Uterus (tissue), 4 donors: ENCODE measurements at places on chromosomes 16 and 17. TPM values are rescaled to one million over a fixed set of nuclear protein-coding genes. Genes with fewer than 3 reads are reported as not detected.

GRCh38 chr16:3400446-3400778, 392 bp downstream of the ZSCAN32 start:
- H3K27me3 ChIP-seq: no peaks in the 10 kb centered on the region
- no peak for DNase-seq
- peak overlapping the region; percentile 88 for H3K27ac ChIP-seq

DNA sequence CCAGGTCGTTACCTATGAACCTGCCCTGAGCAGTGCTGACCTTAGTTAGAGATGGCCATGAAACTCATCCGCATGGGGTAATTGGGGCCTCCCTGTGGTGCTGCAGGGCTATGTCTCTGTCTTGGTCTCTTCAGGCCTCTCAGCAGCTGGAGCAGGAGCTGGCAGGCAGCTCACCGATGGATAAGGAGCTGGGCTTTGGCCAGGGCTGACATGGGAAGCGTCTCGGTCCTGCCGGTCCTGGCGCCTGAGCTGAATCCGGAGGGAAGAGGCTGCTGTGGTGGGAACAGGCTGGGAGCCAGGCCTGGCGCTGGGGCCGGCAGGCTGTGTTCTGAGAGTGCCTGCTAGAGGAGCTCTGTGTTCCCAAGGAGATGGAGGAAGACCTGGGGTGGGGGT, 10.1 kb downstream of the IL32 start:
- H3K27ac ChIP-seq: no peak overlapping the region
- no peak for DNase-seq
- no peaks in the 10 kb centered on the region for H3K27me3 ChIP-seq

DNA sequence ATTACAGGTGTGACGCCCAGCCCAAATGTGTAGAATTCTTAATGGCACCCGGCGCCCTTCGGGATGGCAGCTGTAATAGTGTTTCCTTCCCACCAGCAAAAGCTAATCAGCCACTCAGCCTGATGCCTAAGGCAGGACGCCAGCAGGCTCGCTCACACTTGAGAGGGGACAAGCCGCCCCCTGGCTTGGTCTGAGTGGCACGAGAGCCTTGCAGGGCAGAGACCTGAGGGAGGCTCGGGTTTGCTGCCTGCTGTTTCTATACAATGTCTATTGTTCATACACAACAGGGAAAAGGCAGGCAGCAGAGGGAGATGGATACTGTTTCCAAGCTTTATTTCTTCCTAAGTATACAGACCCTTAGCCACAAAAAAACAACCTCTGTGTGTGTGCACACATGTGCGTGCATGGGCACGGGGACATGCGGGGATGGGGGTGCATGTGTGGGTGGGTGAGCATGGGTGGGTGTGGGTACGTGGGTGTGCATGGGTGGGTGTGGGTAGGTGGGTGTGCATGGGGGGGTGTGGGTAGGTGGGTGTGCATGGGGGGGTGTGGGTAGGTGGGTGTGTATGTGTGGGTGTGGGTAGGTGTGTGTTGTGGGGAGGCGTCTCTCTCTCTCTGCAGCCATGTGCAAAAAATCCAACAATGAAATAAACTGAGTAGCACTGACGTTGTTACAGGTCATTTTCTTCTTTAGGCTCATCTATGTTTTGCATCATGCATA, 10.0 kb downstream of the SLC38A8 start:
- no peaks in the 10 kb centered on the region for H3K27me3 ChIP-seq
- H3K4me1 ChIP-seq: no peaks in the 10 kb centered on the region
- DNase-seq: no peak
- no peak overlapping the region for H3K4me3 ChIP-seq

DNA sequence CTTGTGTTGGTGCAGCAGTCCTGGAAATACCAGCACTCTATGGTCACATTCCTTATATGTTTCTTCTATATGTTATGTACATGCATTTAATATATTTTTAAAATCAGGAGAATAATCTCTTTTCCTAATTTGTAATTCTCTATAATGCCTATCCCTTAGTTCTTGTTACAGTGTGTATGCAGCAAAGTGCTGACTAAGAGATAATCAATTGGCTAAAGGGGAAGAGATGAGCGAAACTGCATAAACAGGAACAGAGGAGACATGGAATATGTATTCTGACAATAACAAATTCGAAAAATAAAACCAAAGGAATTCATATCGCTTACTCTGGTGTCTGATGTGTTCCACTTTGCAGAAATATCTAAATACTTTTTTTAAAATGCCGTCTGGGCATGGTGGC, 41.7 kb downstream of the SYNRG start:
- H3K36me3 ChIP-seq: no peaks in the 10 kb centered on the region
- no peak overlapping the region for H3K27ac ChIP-seq
- H3K4me3 ChIP-seq: no peak overlapping the region
- no peaks in the 10 kb centered on the region for H3K27me3 ChIP-seq

DNA sequence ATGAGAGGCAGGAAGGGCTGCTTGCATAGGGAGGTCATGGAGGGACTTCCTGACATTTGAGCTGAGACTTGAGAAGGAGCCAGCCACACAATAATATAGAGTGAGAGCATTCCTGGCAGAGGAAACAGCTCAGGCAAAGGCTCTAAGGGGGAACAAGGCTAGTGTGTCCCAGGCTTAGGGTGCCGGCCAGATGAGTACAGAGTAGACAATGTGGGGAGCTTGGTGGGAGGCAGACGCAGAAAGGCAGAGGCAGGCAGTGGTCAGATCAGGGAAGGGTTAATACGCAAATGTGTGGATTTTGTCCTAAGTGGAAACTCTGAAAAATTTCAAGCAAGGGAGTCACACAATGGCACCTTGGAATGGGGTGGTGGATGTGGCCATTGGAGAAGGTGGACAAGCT, 31.3 kb downstream of the CD300LB start:
- H3K27ac ChIP-seq: no peak overlapping the region
- no peaks in the 10 kb centered on the region for H3K36me3 ChIP-seq
- H3K27me3 ChIP-seq: no peaks in the 10 kb centered on the region
- no peak overlapping the region for H3K4me3 ChIP-seq

- H3K27ac ChIP-seq: peak overlapping the region; percentile 76
- H3K27me3 ChIP-seq: no peaks in the 10 kb centered on the region
Observed at GRCh38 chr16:4328046-4328781, 12.3 kb downstream of the GLIS2 start.

DNA sequence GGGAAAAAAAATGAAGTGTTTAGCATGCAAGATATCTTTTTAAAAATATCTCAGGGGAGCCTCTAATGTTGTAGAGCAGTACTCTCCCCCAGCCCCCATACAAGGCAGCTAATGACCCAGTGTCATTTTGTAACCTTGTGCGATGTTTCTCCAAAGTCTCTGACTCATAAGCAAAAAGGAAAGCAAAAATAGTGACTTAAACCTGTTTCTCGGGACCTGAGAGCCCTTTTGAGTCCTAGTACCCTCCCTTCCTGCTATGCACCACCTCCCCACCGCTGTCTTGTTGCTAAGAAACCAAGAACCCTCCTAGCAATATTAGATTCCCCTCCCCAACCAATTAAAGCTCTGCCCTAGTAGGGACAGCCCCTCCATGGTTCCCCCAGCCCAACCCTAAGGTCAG, 2.8 kb downstream of the MYCBPAP start:
- no peak overlapping the region for H3K27ac ChIP-seq
- no peaks in the 10 kb centered on the region for H3K4me1 ChIP-seq
- H3K4me3 ChIP-seq: no peak overlapping the region
- no peaks in the 10 kb centered on the region for H3K27me3 ChIP-seq
- DNase-seq: no peak

DNA sequence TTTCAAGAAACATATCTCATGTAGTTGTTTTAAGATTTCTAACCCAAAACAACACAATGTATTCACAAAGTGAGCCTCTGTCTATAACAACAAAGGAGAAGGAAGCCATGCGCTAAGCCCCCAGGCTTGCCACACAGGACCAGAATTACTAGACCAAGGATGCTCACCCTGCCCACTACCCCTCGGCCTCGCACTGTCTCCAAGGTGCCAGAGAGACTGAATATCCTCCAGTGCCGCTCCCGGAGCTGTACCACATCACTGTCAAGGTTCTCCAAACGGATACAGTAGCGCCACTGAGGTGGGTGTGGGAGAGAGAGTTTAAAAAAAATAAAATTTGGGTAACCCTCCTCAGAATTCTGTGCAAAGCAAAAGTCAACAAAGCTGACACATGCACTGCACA, 7.1 kb downstream of the POLDIP2 start:
- H3K4me1 ChIP-seq: no peaks in the 10 kb centered on the region
- H3K27me3 ChIP-seq: no peaks in the 10 kb centered on the region
- no peak overlapping the region for H3K27ac ChIP-seq
- DNase-seq: no peak
- no peaks in the 10 kb centered on the region for H3K36me3 ChIP-seq
- no peak overlapping the region for H3K4me3 ChIP-seq

DNA sequence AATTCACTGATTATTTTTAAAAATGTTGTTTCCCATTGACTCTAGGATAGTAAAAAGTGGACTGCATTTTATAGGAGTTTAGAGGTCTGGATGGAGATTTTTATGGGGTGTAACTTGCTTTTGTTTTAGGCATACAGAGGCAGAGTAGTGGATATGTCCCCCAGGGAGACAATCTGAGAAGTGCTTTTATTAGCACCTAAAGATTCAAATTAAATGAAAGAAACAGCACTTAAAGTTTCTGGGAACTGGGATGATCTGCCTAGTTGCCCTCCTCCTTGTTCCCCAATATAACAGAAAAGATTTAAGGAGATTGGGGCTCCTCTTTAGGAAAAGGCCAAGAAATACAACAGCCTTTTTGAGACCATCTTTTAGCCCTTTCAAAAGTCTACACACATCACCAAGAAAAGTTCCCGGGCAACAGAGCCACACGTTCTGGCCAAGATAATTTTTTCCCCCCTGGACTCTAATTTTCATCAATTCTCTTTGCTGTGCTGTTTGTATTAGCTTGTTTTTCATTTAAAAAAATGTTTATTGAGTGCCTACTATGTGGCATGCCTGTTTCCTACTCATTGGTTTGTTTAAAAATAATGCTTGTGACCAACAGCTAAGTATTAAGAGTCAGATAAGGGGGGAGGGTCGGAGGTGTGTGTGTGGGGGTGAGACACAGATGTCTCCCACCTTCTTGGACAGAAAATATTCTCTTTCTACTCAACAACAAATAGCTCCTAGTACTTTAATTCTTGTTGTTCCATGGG, 2.5 kb upstream of the IGF2BP1 start:
- H3K27ac ChIP-seq: no peak overlapping the region
- H3K36me3 ChIP-seq: no peaks in the 10 kb centered on the region
- H3K27me3 ChIP-seq: peaks cover 99% of the 10 kb centered on the region
- no peak overlapping the region for H3K4me3 ChIP-seq
- DNase-seq: no peak
- no peaks in the 10 kb centered on the region for H3K4me1 ChIP-seq

GRCh38 chr16:11602321-11602720, 15.6 kb upstream of the LITAF start:
- no peak overlapping the region for H3K27ac ChIP-seq
- peaks cover 4% of the 10 kb centered on the region for H3K4me1 ChIP-seq
- no peaks in the 10 kb centered on the region for H3K36me3 ChIP-seq
- H3K4me3 ChIP-seq: no peak overlapping the region

GRCh38 chr17:81582341-81582740, 30.2 kb upstream of the FAAP100 start:
- no peaks in the 10 kb centered on the region for H3K4me1 ChIP-seq
- DNase-seq: no peak
- no peaks in the 10 kb centered on the region for H3K27me3 ChIP-seq
- H3K27ac ChIP-seq: no peak overlapping the region
- no peak overlapping the region for H3K4me3 ChIP-seq

GRCh38 chr17:1255041-1255440, 15.2 kb upstream of the BHLHA9 start:
- no peaks in the 10 kb centered on the region for H3K36me3 ChIP-seq
- DNase-seq: no peak
- H3K4me1 ChIP-seq: peaks cover 2% of the 10 kb centered on the region
- H3K4me3 ChIP-seq: no peak overlapping the region

GRCh38 chr16:6446370-6446769, 886.3 kb upstream of the RBFOX1 start:
- no peak overlapping the region for H3K27ac ChIP-seq
- H3K4me1 ChIP-seq: no peaks in the 10 kb centered on the region
- no peak for DNase-seq
- H3K4me3 ChIP-seq: no peak overlapping the region
- H3K27me3 ChIP-seq: no peaks in the 10 kb centered on the region

GRCh38 chr16:47966325-47966724, 189.5 kb downstream of the ABCC12 start:
- DNase-seq: no peak
- no peak overlapping the region for H3K27ac ChIP-seq
- H3K27me3 ChIP-seq: no peaks in the 10 kb centered on the region
- no peaks in the 10 kb centered on the region for H3K36me3 ChIP-seq
- H3K4me3 ChIP-seq: no peak overlapping the region

DNA sequence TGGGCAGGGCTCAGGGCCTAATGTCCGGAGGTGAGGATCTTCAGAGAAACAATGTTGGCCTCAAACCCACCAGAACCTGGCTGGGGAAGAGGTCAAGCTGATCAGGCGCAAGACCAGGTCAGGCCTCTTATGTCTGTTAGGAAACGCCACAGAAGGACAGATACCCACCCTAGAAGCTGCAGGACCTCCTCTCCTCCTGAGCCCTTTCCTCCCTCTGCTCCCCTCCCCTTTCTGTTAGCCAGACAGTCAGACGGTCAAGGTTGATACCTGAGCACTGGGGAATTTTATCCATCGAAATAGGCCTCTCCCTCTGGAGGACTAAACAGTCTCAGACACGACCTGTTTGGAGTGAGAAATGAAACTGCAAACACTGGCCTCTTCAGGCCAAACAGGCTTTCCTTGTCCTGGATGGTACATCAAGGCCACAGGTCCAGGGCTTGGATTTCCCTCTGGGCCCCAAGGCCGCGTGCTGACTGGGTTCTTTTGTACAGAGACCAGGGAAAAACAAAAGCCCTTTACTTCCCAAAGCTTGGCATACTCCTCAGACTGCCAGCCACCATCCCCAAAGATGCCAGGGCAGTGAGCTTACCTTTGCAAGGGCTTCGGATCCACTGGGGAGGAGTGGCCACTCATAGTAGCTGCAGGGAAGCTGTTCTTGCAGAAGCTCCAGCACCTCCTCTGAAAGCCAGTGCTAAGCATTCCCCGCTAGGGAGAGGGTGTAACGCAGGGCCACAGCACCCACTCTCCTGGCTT, 135.8 kb downstream of the CCDC182 start:
- H3K27me3 ChIP-seq: no peaks in the 10 kb centered on the region
- H3K36me3 ChIP-seq: no peaks in the 10 kb centered on the region
- peaks cover 4% of the 10 kb centered on the region for H3K4me1 ChIP-seq
- no peak for DNase-seq

- H3K27ac ChIP-seq: peak overlapping the region; percentile 91
- no peaks in the 10 kb centered on the region for H3K27me3 ChIP-seq
- H3K4me3 ChIP-seq: peak overlapping the region; percentile 89
- DNase-seq: no peak
- no peaks in the 10 kb centered on the region for H3K36me3 ChIP-seq
- no peaks in the 10 kb centered on the region for H3K4me1 ChIP-seq
Observed at GRCh38 chr16:84700446-84701300, 873 bp downstream of the USP10 start.

SHCBP1 gene
- total RNA-seq: 11.8 TPM

KCNJ16 gene
- total RNA-seq: not detected

KRT25 gene
- not detected for total RNA-seq

SEPTIN12 gene
- total RNA-seq: not detected

MBTPS1 gene
- 103 TPM for total RNA-seq

TPSD1 gene
- total RNA-seq: not detected

CPNE7 gene
- total RNA-seq: not detected

CORO6 gene
- total RNA-seq: 4.9 TPM

GFAP gene
- total RNA-seq: 3.7 TPM

ATP1B2 gene
- 20.7 TPM for total RNA-seq

FBF1 gene
- 12.7 TPM for total RNA-seq
